ENCODE measurements at places on chromosomes 4 and X. TPM values are rescaled to one million over a fixed set of nuclear protein-coding genes. Genes with fewer than 3 reads are reported as not detected.

DNA sequence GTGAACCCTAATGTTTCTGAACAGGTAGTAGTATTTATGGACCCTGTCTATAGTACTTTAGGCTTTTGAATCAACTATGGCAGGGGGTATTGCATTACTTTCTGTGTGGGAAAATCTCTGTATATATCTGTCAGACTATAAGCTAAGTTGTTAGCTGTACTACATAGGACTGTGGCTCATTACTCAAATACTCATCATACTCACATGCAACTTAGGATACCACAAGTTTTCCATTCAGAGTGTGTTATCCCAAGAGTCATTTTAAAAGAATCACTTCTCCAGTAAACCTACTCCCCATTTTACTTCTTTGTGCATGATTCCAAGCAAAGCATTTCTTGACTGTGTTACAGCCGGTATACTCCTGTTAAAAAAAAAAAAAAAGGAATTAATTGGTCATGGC lies 95.6 kb downstream of the PHOX2B start:
- no peaks in the 10 kb centered on the region for H3K36me3 ChIP-seq
- no peak for DNase-seq
- H3K27me3 ChIP-seq = no peaks in the 10 kb centered on the region
- H3K27ac ChIP-seq = no peak overlapping the region
- no peaks in the 10 kb centered on the region for H3K4me1 ChIP-seq
- no peak overlapping the region for H3K4me3 ChIP-seq

DNA sequence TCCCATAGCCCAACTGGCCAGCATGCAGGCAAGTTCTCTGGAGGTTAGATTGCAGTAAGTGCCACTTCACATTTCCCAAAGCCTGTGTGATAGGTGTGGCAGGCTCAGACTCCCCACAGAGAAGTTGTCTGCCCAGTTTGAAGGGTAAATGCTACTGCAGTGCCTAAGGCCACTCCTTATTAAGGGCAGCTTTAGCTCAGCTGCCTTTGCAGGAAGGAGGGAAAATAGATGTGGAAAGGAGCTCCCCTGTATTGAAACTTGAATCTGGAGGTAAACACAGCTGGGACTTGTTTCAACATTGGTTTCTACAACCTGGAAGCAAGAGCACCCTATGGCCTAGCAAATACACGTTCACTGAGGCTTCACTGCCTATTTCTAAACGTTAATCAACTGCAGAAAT lies 22.4 kb downstream of the NEXMIF start:
- H3K27ac ChIP-seq = no peak overlapping the region
- H3K36me3 ChIP-seq = no peaks in the 10 kb centered on the region
- H3K27me3 ChIP-seq = no peaks in the 10 kb centered on the region

DNA sequence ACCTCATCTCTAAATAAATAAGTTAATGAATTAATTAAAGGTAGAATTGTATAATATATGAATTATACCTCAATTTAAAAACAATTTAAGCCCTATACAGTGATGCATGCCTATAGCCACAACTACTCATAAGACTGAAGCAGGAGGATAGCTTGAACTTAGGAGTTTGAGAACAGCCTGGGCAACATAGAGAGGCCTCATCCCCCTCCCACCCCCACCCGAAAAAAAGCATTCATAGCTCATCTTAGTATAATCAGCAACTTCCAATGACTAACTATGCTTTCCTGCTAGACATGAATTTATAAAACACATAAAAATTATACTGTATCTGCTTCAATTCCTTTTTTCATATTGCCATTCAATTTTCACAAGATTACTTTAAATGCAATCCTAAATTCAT lies 1.6 kb downstream of the LRBA start:
- no peaks in the 10 kb centered on the region for H3K36me3 ChIP-seq
- no peak overlapping the region for H3K4me3 ChIP-seq
- H3K27ac ChIP-seq = no peak overlapping the region
- peaks cover 5% of the 10 kb centered on the region for H3K4me1 ChIP-seq
- no peaks in the 10 kb centered on the region for H3K27me3 ChIP-seq

DNA sequence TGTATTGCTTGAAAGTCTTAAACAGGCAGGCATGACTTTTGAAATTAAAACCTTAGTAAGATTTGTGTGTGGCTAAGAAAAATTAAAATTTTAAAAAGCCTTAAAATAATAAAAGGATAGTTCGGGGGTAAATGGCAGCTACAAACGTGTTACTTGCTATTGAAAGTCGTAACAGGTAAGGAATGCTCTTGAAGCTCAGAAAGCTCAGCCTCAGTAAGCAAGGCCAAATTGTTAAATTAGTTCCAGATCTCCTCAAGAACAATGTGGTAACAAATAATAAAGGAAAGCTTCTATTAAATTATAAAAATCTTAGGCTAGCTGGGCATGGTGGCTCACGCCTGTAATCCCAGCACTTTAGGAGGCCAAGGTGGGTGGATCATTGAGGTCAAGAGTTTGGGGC lies 25.5 kb downstream of the PRMT9 start:
- no peak for DNase-seq
- no peaks in the 10 kb centered on the region for H3K27me3 ChIP-seq
- no peaks in the 10 kb centered on the region for H3K36me3 ChIP-seq
- H3K4me3 ChIP-seq = no peak overlapping the region
- H3K27ac ChIP-seq = no peak overlapping the region

DNA sequence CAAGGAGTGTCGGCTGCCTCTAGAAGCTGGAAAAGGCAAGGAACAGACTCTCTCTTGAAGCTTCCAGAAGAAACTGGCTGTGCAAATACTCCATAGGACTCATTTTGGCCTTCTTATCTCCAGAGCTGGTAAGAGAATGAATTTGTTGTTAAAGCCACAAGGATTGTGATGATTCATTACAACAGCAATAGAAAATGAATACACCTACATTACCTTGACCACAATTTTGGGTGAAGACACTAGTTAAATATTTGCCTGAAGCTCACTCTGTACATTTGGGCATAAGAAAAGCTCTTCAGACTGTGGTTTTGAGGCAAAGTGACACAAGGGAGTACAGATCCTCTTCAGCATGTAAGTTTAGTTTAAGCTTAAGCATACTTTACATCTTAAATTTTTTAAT lies 134.5 kb upstream of the TLL1 start:
- H3K4me1 ChIP-seq = no peaks in the 10 kb centered on the region
- no peak for DNase-seq
- no peak overlapping the region for H3K27ac ChIP-seq
- H3K27me3 ChIP-seq = no peaks in the 10 kb centered on the region

DNA sequence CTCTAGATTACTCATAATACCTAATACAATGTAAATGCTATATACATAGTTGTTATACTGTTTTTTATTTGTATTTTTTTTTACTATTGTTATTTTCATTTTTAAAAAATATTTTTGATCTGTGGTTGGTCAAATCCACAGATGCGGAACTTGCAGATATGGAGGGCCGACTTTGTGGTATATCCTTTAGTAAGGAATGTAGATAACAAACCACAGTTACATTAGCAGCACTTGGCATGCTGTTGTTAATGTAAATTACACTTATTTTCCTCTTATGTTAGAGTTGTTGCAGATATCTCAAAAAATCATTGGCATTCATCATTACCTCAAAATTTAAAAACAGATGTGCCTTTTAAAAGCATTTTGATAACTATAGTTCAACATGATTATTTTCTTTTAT lies 151.0 kb downstream of the TMEM164 start:
- H3K27ac ChIP-seq = no peak overlapping the region
- H3K27me3 ChIP-seq = no peaks in the 10 kb centered on the region
- no peak for DNase-seq
- H3K4me1 ChIP-seq = no peaks in the 10 kb centered on the region

GRCh38 chr4:103887191-103887590 lies 167.4 kb upstream of the TACR3 start:
- DNase-seq = no peak
- no peaks in the 10 kb centered on the region for H3K27me3 ChIP-seq
- H3K36me3 ChIP-seq = no peaks in the 10 kb centered on the region
- no peak overlapping the region for H3K27ac ChIP-seq
- H3K4me1 ChIP-seq = no peaks in the 10 kb centered on the region

- no peak overlapping the region for H3K4me3 ChIP-seq
- no peak overlapping the region for H3K27ac ChIP-seq
- no peaks in the 10 kb centered on the region for H3K36me3 ChIP-seq
- no peaks in the 10 kb centered on the region for H3K27me3 ChIP-seq
- DNase-seq = no peak
These were observed 133.6 kb upstream of the C1QTNF7 start for GRCh38 chr4:15294202-15294601.

DNA sequence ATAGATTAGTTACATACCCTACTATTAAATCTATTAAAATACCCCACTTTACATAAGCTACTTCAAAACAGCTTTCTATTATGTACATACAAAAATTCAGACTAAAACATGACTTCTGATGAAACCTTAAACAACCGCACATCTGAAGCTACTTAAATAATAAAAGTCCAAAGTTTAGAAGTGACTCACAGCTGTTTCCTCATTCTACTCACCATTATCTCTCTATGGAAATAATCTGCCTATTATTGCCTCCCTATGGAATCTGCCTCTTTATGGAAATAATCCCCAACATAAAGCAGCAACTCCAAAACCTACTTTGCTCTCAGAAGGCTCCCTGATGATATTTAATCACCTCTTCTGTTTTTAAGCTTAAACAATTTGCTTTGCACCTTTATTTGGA lies 15.7 kb upstream of the BANK1 start:
- H3K36me3 ChIP-seq = no peaks in the 10 kb centered on the region
- no peak overlapping the region for H3K27ac ChIP-seq
- no peaks in the 10 kb centered on the region for H3K4me1 ChIP-seq
- H3K27me3 ChIP-seq = no peaks in the 10 kb centered on the region

- H3K27ac ChIP-seq = no peak overlapping the region
- no peaks in the 10 kb centered on the region for H3K27me3 ChIP-seq
- no peak overlapping the region for H3K4me3 ChIP-seq
- no peak for DNase-seq
- no peaks in the 10 kb centered on the region for H3K4me1 ChIP-seq
These were observed 3.7 kb downstream of the FGD1 start for GRCh38 chrX:54492340-54492739.

- H3K27ac ChIP-seq = no peak overlapping the region
- no peak overlapping the region for H3K4me3 ChIP-seq
- no peaks in the 10 kb centered on the region for H3K36me3 ChIP-seq
- DNase-seq = no peak
- H3K27me3 ChIP-seq = no peaks in the 10 kb centered on the region
- H3K4me1 ChIP-seq = no peaks in the 10 kb centered on the region
These were observed 178.8 kb upstream of the SPIN4 start for GRCh38 chrX:63529961-63530360.

DNA sequence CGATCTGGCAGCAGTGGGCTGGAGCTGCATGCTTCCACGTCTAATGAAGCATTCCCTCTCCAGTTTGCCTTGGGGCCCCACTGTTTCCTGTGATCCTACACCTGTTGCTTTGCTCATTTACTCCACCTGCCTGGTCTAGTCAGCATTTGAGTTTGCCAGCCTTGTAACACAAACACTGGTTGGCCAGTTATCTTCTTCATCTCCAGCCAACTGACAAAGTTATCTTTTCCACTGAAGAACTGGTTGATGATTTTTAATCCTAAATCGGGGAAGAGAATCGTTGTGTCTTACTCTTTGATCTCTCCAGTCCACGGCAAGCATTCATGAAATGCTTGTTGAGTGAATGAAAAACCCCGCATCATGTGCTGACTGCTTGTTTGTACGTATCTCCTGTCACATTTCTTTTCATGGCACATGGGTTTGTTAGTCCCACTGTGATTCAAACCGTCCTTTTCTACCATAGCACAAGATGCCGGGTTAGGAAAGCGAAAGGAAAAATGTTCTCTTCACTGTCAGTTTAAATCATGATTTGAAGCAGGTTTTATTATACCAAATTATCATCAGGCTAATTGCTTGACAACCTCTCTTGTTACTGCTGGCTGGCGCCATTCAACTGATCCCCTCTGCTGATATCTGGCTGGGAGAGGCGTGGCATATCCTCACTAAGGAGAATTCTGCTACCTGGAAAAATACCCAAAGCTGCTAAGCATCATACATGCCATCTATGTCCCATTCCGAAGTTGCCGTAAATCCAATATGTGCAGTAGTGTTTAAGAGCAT lies 144.8 kb downstream of the SHROOM3 start:
- no peak for DNase-seq
- H3K27me3 ChIP-seq = no peaks in the 10 kb centered on the region
- H3K27ac ChIP-seq = no peak overlapping the region
- H3K4me1 ChIP-seq = no peaks in the 10 kb centered on the region
- H3K4me3 ChIP-seq = no peak overlapping the region
- no peaks in the 10 kb centered on the region for H3K36me3 ChIP-seq

DNA sequence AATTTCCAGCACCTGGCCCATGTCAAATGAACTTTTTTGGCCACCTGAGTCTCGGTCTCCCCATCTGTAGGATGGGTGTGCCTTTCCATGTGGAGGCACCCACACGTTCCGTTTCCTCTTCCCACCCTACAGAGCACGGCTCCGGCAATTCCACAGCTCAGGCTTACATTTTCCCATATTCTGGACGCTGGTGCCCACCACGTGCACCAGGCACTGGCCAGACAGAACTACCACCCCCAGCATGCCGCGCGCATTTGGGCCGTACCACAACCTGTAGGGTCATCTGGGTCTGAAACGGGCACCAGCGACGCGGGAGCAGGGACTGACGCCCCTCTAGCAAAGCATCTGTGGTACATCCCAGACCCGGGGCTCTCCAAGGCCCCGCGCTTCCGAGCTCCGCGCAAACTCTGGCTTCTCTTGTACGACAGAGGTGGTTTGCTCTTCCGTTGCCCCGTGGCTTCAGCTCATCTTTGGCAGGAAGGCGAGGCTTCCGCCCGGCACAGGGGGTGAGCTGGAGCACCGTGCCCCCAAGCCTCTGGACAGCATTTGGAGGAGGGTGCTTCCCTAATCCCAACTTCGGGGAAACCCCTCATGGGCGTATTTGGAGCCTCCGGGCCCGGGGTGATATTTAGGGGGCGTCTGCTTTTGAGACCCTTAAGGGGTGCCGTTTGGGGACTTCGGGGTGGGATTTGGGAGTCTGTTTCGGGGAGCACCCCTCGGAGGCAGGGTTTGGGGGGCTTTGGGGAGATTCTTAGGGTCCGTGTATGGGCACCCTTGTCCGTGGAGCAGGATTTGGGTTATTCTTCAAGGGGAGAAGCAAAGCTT lies 3.0 kb upstream of the UBA1 start:
- DNase-seq = peak; percentile 93
- no peaks in the 10 kb centered on the region for H3K27me3 ChIP-seq
- H3K4me1 ChIP-seq = peaks cover 2% of the 10 kb centered on the region
- H3K4me3 ChIP-seq = peak overlapping the region; percentile 46

DNA sequence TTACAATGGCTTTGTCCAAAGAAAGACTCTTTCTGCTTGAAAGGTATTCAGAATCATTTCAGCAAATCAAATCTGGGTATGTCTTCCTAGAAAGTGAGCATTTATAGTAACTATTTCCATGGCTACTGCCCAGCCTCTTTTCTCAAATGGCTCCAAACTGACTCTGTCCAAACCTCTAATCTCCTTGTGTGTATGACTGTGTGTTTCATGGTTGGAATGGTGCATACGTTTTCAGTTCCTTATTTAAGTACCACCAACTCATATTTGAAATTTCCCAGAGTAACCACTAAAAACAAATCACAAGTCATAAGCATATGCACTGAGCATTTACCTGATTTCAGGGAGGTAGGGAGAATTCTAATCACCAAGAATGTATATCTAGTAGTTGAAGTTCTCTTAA lies 106.0 kb downstream of the TMEM144 start:
- no peaks in the 10 kb centered on the region for H3K4me1 ChIP-seq
- no peak for DNase-seq
- no peak overlapping the region for H3K27ac ChIP-seq
- H3K4me3 ChIP-seq = no peak overlapping the region

- no peaks in the 10 kb centered on the region for H3K4me1 ChIP-seq
- no peak for DNase-seq
- no peaks in the 10 kb centered on the region for H3K36me3 ChIP-seq
- H3K27ac ChIP-seq = no peak overlapping the region
- no peak overlapping the region for H3K4me3 ChIP-seq
These were observed 187.9 kb downstream of the LRBA start for GRCh38 chr4:150827226-150827625.

Gene ZAR1
- total RNA-seq = 2.8 TPM

Gene ERCC6L
- total RNA-seq = 0.74 TPM

Gene STOX2
- 17.7 TPM for total RNA-seq
